ENCODE measurements at places on chromosomes 6 and 20.

- no peak for DNase-seq
These were observed 26.5 kb downstream of the FAM229B start for GRCh38 chr6:112113918-112114317.

DNA sequence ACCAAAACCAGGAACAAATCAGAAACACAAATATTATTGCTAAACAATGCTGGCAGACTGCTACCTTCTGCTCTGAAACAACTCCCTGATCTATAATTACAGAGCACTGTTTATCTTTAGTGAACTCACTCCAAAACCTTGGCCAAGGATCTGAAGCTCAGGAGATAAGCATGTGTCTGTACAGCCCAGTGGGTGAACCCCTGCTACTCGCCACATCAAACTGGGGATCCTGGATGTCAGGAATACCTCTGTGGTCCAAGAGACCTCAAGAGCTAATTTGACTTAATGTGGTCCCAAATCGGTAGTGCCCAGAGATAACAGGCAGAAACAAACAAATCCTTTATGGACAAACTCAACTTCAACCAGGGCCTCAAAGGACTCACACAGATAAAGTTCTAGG, 381.8 kb downstream of the KIF16B start:
- no peak for DNase-seq

DNA sequence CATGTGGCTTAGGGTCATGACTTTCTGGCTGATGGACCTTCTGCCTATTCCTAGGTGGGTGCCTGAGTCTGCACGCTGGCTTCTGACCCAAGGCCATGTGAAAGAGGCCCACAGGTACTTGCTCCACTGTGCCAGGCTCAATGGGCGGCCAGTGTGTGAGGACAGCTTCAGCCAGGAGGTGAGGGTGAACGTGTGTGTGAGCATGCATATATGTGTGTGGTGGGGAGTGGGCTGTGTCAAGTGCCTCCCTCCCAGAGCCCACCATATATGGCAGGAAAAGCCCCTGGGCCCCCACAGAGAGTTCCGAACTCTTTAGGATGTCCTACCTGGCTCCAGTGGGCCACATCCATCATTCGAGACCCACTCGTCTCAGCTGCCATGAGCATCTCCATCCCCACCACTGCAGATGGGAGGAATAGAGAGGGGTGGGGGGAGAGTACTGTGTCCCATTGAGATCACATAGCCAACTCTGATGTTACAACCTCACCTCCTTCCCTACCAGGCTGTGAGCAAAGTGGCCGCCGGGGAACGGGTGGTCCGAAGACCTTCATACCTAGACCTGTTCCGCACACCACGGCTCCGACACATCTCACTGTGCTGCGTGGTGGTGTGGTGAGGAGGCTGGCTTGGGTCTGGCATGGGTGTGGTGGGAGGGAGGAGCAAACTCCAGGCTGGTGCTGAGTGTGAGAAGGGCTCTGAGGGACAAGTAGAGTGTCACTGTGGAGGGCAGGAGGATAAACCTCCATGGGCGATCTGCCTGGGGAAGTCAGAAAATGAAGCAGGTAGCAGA, 3.2 kb downstream of the SLC22A7 start:
- no peak for DNase-seq

DNA sequence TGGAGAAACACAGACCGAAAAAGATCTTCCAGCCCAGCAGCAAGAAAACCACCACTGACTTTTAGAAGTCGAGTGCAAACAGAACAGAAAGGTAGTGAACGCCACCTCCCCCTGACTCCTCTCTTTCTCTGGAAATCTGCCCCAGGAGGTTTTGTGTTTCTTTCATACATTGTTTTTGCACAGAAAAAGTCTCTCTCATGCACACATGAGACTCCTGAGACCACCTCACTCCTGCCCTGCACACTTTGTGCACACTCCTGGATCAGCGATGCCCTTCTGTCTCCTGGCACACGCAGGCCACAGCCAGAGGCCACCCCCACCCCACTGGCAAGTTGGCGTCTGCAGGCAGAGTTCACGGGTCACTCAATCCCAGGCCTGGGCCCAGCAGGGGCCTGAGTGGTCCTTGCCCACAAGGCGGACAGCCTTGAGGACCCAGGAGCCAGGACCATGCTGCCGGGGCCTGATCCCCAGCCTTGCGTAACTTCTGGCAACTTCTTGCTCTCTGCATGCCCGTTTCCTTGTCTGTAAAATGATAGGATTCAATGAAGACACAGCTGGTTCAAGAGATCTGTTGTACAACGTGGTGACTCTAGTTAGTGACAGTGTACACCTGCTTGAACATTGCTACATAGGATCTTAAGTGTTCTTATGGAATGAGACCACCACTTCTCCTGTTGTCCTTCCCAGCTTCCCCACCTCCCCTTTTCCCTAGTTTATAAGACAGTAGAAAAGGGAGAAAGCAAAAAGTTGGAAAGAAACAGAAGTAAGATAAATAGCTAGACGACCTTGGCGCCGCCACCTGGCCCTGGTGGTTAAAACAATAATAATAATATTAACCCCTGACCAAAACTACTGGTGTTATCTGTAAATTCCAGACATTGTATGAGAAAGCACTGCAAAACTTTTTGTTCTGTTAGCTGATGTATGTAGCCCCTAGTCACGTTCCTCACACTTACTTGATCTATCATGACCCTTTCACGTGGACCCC, 30.2 kb upstream of the CST7 start:
- no peak for DNase-seq

GRCh38 chr20:63452821-63453523, 19.5 kb downstream of the KCNQ2 start:
- DNase-seq = no peak

- no peak for DNase-seq
These were observed 12.5 kb downstream of the ITPR3 start for GRCh38 chr6:33633462-33634158.

GRCh38 chr6:27254566-27254965, 7.1 kb downstream of the PRSS16 start:
- DNase-seq = no peak

- no peak for DNase-seq
These were observed 8.0 kb upstream of the BCAS1 start for GRCh38 chr20:54078296-54078984.

DNA sequence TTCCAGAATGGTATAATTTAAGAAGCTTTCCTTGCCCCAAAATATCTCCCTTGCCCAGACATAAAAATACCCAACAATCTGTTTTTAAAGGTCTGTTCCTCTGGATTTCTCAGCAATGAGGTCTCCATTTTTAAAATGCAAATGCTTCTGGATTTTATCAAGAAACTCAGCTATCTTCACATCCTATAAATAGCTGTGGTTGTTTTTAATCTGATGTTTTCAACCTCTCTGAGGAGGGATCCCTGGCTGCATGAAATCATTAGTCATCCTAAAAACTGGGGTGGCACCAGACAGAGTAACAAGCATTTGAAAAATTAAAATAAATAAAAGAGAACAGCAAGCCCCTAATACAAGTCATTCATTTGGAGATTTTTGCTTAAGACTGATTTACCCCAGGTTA, 168.5 kb upstream of the ID4 start:
- no peak for DNase-seq

- DNase-seq = peak; percentile 83
These were observed 56.4 kb upstream of the DUSP22 start for GRCh38 chr6:235763-236360.

GRCh38 chr20:51918561-51918960, 116.2 kb upstream of the SALL4 start:
- no peak for DNase-seq

DNA sequence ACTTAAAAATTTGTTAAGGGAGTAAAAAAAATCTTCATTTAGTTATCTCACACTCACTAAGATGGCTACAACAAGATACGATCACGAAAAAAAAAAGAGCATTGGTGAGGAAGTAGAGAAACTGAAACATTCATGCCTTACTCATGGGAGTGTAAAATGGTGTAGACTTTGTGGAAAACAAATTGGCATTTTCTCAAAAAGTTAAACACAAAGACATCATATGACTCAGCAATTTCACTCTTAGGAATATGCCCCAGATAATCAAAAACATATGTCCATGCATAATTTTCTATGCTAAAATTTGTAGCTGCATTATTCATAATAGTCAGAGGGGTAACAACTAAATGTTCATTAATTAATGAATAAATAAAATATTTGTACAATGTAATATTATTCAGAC, 120.9 kb upstream of the IRAK1BP1 start:
- no peak for DNase-seq

DNA sequence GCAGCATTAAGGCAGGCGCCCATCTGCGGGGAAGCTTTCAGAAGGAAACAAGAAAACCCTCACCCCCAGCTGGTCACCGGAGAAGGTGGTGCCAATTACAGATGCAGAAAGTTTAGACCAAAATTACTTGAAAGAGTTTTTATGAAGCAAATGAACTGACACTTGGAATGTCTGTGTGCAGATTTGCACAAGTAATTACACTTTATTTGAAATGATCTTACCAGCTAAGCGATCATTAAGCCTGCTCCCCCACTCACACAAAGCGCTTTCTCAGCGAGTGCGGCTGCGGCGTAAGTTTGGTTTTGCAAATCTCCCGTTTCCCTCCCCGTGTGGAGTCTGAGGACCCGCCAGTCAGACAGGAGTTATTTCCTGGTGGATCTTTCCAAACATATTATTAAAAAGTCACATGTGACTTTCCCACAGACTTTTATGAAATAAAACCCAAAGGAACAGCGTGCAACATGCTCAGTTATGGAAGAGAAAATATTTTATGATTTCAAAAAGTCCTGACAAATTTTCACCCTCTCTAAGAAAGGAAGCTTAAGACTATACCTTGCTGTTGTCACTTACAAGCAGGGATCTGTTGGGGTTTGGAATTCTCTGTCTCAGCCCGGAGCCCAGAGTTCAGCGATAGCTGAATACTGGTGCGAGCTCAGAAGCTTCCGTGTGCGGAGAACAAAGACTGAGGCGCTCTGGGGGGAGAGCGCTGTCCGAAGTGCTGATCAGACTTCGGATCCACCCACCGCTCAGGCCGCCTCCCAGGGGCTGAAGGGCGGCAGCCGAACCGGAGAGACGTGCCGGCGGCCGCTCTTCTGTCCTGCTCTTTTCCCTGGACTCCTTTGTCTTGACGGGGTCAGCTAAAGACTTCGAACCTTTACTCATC, 2.7 kb upstream of the MYT1 start:
- DNase-seq = no peak

- no peak for DNase-seq
These were observed 150.6 kb downstream of the LY86 start for GRCh38 chr6:6738922-6739716.

DNA sequence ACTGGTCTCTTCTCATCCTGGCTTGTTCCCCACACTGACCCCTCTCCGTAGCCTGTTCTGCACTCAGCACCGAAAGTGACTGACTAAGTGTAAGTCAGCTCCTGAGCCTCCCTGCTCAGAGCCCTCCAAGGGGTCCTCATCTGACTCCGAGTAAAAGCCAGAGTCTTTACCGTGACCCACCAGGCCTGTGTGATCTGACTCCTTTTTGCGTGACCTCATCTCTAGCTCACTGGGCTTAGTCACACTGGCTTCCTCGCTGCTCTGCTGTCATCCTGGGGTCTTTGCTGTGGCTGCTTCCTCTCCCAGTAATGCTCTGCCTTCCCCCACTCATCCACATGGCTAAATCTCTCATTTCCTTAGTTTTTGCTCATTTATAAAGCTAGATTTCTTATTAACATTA, 116.6 kb downstream of the PLCB4 start:
- no peak for DNase-seq

- DNase-seq = no peak
These were observed 13.7 kb upstream of the CST8 start for GRCh38 chr20:23477223-23477622.

Measured in NCI-H2029 treated with DMSO at 0.1 percent for 48 hours (cell line).